Right atrium auricular region (tissue), 2 donors: ENCODE measurements at places on chromosomes 12 and 14. TPM values are rescaled to one million over a fixed set of nuclear protein-coding genes. Genes with fewer than 3 reads are reported as not detected.

GRCh38 chr14:68458840-68459469, 333.9 kb downstream of the ZFP36L1 start:
- peaks cover 24% of the 10 kb centered on the region for H3K4me1 ChIP-seq
- no peaks in the 10 kb centered on the region for H3K36me3 ChIP-seq
- H3K27ac ChIP-seq = peak overlapping the region; percentile 63
- H3K4me3 ChIP-seq = no peak overlapping the region
- no peak for DNase-seq

GRCh38 chr14:53938136-53938837, 18.3 kb downstream of the BMP4 start:
- no peak overlapping the region for H3K4me3 ChIP-seq
- H3K4me1 ChIP-seq = no peaks in the 10 kb centered on the region
- H3K27ac ChIP-seq = no peak overlapping the region
- no peaks in the 10 kb centered on the region for H3K27me3 ChIP-seq
- no peaks in the 10 kb centered on the region for H3K36me3 ChIP-seq
- no peak for DNase-seq

DNA sequence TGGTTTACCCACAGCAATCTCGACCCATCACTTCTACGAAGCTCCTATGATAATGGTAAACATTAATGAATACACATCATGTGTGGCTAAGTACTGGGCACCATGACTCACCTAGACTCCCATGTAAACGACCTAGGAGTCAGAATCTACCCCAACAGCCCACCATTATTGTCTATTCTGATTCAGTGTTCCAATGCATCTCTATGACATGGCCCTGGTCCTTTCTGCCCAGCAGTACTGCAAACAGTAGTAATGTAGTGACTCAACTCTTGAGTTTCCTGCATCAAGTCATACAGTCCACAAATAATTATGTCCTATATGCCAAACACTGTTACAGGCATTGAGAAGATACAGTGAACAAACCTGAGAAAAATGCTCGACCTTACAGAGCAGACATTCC, 14.6 kb downstream of the GTF2A1 start:
- no peaks in the 10 kb centered on the region for H3K27me3 ChIP-seq
- peak overlapping the region; percentile 17 for H3K27ac ChIP-seq
- H3K4me3 ChIP-seq = no peak overlapping the region
- peaks cover 22% of the 10 kb centered on the region for H3K36me3 ChIP-seq

CBLN3 gene
- total RNA-seq = 0.48 TPM

MEG3 gene
- 9.5 TPM for total RNA-seq

- H3K27me3 ChIP-seq = peaks cover 74% of the 10 kb centered on the region
- no peak overlapping the region for H3K27ac ChIP-seq
- no peaks in the 10 kb centered on the region for H3K36me3 ChIP-seq
- no peaks in the 10 kb centered on the region for H3K4me1 ChIP-seq
- H3K4me3 ChIP-seq = no peak overlapping the region
- DNase-seq = no peak
These were observed 4.5 kb downstream of the HOXC10 start for GRCh38 chr12:53989227-53990113.

VRTN gene
- total RNA-seq = not detected

INSM2 gene
- total RNA-seq = not detected

PAH gene
- not detected for total RNA-seq

DNA sequence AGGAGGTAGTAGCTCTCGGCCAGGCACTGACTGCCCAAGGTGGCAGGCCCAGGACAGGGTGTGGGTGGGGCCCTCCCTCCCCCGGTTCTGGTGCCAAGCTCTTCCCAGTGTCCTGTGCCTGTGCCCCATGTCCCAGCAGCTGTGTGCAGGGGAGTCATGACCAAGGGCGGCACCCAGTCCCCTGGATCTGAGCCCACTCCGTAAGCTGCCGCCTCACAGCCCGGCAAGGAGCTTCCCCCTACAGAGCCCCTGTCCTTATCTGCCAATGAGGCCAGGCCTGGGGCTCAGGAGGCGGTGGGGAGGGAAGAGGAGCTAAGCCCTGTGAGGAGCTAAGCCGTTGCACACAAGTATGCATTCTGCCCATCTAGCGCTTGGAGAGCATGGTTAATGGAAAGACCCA, 5.6 kb upstream of the C14orf180 start:
- DNase-seq = no peak
- no peaks in the 10 kb centered on the region for H3K4me1 ChIP-seq
- H3K36me3 ChIP-seq = no peaks in the 10 kb centered on the region
- H3K27me3 ChIP-seq = no peaks in the 10 kb centered on the region
- H3K4me3 ChIP-seq = no peak overlapping the region

GRCh38 chr14:55968741-55969140, 149.5 kb upstream of the PELI2 start:
- no peaks in the 10 kb centered on the region for H3K4me1 ChIP-seq
- no peak for DNase-seq
- H3K27me3 ChIP-seq = no peaks in the 10 kb centered on the region
- H3K4me3 ChIP-seq = no peak overlapping the region

- H3K4me3 ChIP-seq = no peak overlapping the region
- no peaks in the 10 kb centered on the region for H3K36me3 ChIP-seq
- DNase-seq = no peak
- H3K27me3 ChIP-seq = no peaks in the 10 kb centered on the region
- H3K4me1 ChIP-seq = no peaks in the 10 kb centered on the region
These were observed 16.2 kb upstream of the KRT7 start for GRCh38 chr12:52216807-52217206.

DNA sequence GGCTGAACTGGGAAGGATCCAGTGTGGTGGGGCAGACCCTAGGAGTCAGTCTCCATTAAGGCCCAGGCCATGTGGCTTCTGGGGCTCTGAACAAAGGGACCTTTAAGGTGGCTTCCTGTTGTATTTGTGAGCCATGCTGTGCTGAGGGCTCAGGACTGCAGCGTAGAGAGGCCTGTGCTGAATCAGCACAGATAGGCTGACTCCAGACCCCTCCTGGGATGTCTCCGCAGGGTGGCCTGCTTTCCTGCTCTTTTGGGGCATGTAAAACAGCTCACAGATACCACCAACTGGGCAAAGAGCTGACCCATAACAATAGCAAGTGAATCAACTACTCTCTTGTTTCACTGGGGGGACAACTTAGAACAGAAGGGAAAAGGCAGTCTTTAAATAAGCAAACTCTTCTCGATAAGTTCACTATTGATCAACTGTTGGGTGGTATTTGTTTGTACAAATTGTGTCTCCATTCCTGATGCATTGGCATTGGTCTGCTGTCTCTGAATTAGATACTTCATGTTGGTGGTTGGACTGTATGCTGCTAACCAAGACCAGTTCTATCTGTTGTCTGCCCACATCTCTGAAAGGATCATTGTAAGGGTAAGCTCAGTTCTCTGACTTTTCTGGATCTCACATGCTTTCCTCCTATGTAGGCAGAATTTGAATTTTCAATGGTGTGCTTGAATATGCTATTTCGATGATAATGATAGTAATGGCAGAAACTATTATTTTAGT, 71.8 kb downstream of the MYRFL start:
- H3K4me3 ChIP-seq = no peak overlapping the region
- no peak for DNase-seq
- H3K27ac ChIP-seq = no peak overlapping the region
- H3K36me3 ChIP-seq = no peaks in the 10 kb centered on the region

GRCh38 chr12:11650286-11651281, 1.1 kb downstream of the ETV6 start:
- DNase-seq = no peak
- no peaks in the 10 kb centered on the region for H3K4me1 ChIP-seq
- H3K27ac ChIP-seq = peak overlapping the region; percentile 95
- no peaks in the 10 kb centered on the region for H3K36me3 ChIP-seq
- no peaks in the 10 kb centered on the region for H3K27me3 ChIP-seq
- H3K4me3 ChIP-seq = peak overlapping the region; percentile 80

NEUROD4 gene
- total RNA-seq = not detected

GRCh38 chr12:27460471-27460978, 14.0 kb downstream of the SMCO2 start:
- no peaks in the 10 kb centered on the region for H3K36me3 ChIP-seq
- DNase-seq = no peak
- H3K4me1 ChIP-seq = no peaks in the 10 kb centered on the region
- H3K4me3 ChIP-seq = no peak overlapping the region

DNA sequence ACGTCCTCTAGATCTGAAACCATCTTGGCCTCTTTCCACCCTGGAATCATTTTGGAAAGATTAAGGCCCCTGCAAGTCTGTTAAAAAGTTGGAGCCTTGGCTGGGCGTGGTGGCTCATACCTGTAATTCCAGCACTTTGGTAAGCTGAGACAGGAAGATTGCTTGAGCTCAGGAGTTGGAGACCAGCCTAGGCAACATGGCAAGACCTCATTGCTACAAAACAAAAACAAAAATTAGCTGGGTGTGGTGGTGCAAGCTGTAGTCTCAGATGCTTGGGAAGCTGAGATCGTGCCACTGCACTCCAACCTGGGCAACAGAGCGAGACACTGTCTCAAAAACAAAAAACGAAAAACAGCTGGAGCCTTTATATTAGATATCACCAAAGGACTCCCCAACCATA, 10.9 kb upstream of the ABCD4 start:
- H3K4me3 ChIP-seq = no peak overlapping the region
- H3K36me3 ChIP-seq = no peaks in the 10 kb centered on the region
- no peaks in the 10 kb centered on the region for H3K4me1 ChIP-seq
- H3K27me3 ChIP-seq = no peaks in the 10 kb centered on the region
- no peak for DNase-seq
- no peak overlapping the region for H3K27ac ChIP-seq

DNA sequence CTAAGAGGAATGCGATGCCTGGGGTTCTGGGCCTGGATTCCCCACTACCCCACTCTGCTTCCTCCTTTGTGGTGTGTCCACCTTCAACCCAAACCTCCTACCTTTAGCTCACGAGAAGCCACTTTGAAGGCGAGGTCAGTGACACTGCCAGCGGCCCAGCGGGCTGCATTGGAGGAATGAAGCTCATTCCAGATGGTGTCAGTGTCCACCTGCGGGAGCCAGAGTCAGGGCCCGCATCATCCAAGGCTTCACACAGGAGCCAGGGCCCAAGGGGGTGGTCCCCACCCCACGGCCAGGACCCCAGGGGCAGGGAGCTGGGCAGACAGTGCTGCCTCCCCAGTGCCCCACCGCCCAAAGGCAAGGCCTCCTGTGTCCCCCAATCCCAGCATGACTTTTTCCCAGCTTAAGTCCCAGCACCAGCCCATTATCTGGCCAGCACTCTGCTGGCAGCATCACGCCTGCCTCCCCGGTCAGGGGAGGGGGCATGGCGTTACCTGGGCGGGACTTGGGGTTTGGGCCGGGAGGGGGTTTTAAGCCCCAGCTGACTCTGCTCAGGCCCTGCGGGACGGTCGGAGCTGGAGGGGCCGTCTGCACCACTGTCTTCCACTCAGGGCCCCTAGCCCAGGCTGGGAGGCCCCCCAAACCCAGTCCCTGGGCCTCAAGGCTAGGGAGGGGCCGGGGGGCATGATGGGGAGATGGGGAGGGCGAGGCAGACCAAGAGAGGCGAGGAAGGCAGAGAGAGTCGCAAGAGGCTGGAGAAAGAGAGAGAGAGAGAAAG, 16.9 kb downstream of the SLC48A1 start:
- H3K4me3 ChIP-seq = no peak overlapping the region

- no peaks in the 10 kb centered on the region for H3K27me3 ChIP-seq
- peak within 1 kb of the TSS; percentile 85 for H3K4me3 ChIP-seq
- no peak for DNase-seq
- no peaks in the 10 kb centered on the region for H3K36me3 ChIP-seq
These were observed at the start of gene SH2B3 for GRCh38 chr12:111405859-111406473. Gene SH2B3 (plus strand): TSS chr12:111405923. CDS start chr12:111418146, 12,223 bp downstream.

GRCh38 chr12:93219947-93220346, 157.8 kb upstream of the NUDT4 start:
- H3K4me1 ChIP-seq = peaks cover 14% of the 10 kb centered on the region
- H3K27ac ChIP-seq = peak overlapping the region; percentile 40
- no peak overlapping the region for H3K4me3 ChIP-seq
- DNase-seq = no peak

DNA sequence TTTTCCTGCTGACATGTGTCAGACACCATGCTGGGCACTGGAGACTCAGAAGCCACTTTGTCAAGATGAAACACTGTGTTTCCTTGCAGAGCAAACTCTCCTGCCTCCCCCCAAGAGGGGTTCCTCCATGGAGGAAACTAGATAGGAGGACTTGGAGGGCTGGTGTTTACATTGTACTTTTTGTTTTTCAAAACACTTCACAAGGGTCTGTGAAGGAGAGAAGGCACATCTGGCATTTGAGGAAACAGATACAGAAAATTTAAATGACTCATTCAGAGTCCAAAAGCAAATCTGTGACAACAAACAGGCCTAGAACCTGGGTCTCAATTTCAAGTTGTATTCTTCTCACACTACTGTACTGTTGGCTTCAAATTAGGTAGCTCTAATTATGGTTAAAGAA, 6.7 kb upstream of the CDKL1 start:
- no peak overlapping the region for H3K4me3 ChIP-seq
- no peaks in the 10 kb centered on the region for H3K36me3 ChIP-seq
- H3K27ac ChIP-seq = no peak overlapping the region

GRCh38 chr12:86186449-86186848, 69.7 kb downstream of the MGAT4C start:
- DNase-seq = no peak
- H3K27ac ChIP-seq = no peak overlapping the region
- no peaks in the 10 kb centered on the region for H3K4me1 ChIP-seq
- H3K36me3 ChIP-seq = no peaks in the 10 kb centered on the region

CACNA1C gene
- total RNA-seq = 93.6 TPM

- no peaks in the 10 kb centered on the region for H3K4me1 ChIP-seq
- no peak for DNase-seq
- no peak overlapping the region for H3K27ac ChIP-seq
These were observed 26.9 kb upstream of the FERMT2 start for GRCh38 chr14:52977798-52978197.

- no peaks in the 10 kb centered on the region for H3K4me1 ChIP-seq
- no peaks in the 10 kb centered on the region for H3K27me3 ChIP-seq
- H3K4me3 ChIP-seq = no peak overlapping the region
These were observed 341.2 kb upstream of the MGAT4C start for GRCh38 chr12:86597431-86597830.

GRCh38 chr12:119235197-119235751, 56.5 kb downstream of the HSPB8 start:
- H3K27ac ChIP-seq = no peak overlapping the region
- no peaks in the 10 kb centered on the region for H3K4me1 ChIP-seq
- DNase-seq = no peak
- H3K27me3 ChIP-seq = no peaks in the 10 kb centered on the region
- H3K36me3 ChIP-seq = no peaks in the 10 kb centered on the region
